ENCODE measurements at places on chromosomes 1 and 21.

DNA sequence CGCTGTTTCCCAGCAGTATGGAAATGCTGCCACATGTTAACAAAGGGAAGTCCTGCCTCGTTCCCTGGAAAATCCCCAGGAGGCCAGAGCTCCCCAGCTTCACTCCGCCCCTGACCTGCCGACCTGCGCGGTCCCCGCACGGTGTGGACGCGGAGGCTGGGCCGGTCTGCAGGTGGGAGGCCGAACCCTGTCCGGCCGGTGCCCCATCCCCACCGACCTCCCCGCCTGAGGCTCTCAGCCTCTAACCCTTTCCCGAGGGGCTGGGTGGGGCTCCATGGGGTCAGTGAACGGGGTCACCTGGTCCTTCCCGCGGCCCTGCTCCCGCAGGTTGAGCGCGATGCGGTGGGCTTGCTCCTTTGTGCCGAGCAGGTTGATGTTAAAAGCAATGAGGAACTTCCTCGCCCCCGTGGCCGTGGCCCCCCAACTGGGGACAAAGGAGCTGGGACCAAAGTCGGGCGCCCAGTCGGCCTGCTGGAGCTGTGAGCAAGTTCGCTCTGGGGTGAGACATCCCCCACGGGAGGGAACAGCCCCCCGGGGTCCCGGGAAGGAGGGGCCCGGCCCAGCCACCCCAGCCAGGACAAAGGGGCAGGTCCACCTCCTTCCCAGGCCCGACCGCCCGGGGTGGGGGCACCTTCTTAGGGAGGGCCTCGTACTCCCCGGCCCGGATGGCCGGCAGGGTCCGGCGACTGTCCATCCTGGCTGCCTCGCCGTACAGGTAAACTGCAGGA is 4.0 kb downstream of the FTCD start:
- DNase-seq, result no peak

DNA sequence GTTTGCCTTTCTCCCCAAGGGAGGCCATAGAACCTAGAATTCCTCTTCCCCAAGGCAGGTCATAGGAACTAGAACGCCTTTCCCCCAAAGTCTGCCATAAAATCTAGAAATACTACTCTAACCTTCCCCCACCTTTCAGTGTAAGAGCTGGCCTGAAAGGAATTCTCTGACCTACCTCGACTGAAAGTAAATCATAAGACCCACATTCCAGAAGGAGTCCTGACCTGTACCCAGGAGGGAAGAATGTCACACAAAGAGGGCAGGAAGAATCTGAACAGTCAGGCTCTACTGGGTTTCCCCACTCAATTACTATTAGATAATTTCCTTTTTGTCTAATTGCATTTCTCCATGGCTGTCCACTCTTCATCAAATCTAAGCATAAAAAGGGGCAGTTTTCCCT is 5.7 kb upstream of the ATG4C start:
- no peak for DNase-seq

- DNase-seq, result no peak
Observed at GRCh38 chr1:77412069-77412819, 130.4 kb downstream of the AK5 start.

GRCh38 chr1:103529746-103530145 is 4.2 kb downstream of the RNPC3 start:
- no peak for DNase-seq

DNA sequence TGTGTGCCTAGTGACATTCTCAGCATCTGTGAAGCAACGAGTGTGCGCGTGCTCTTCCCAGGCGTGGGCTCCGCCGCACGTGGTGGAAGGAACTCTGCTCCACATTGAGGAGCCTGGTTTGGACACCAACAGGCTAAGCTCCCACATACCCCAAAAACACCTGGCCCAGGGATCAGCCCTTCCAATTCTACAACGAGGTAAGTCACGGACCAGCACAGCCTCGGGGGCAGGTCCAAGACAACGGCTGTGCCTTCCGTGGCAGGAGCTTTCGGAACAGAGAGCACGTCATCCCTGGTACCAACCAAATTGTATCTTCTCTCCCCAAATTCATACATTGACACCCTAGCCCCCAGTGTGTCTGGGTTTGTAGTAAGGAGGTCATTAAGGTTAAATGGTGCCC is 27.2 kb upstream of the PDE9A start:
- DNase-seq, result no peak

DNA sequence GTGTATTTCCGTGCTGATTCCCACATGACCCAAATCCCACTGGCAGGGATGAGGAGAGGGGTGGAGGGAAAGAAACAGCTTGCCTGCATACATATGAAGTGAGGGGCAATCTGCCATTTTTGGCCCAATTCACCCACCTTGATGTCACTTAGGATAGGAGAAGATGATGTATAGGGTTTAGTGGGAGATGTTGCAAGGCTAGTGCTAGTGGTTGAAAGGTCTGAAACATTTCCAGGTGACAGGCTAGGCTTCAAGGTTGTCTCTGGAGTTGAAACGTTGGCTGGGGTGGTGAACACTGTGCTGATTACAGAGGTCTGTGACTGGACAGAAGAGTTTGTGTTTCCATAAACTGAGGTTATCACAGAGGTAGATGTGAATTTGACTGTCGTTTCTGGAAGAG is 12.1 kb downstream of the CD34 start:
- no peak for DNase-seq

- DNase-seq, result no peak
Observed at GRCh38 chr1:161727256-161727924, 6.0 kb downstream of the FCRLB start.

GRCh38 chr1:112001436-112001835 is 12.0 kb upstream of the KCND3 start:
- no peak for DNase-seq

GRCh38 chr1:20123722-20124455 is 4.6 kb upstream of the PLA2G2D start:
- no peak for DNase-seq

- DNase-seq, result no peak
Observed at GRCh38 chr1:177880339-177880891, 89.4 kb downstream of the SEC16B start.

GRCh38 chr1:212482006-212482636 is 49.4 kb downstream of the NENF start:
- no peak for DNase-seq

DNA sequence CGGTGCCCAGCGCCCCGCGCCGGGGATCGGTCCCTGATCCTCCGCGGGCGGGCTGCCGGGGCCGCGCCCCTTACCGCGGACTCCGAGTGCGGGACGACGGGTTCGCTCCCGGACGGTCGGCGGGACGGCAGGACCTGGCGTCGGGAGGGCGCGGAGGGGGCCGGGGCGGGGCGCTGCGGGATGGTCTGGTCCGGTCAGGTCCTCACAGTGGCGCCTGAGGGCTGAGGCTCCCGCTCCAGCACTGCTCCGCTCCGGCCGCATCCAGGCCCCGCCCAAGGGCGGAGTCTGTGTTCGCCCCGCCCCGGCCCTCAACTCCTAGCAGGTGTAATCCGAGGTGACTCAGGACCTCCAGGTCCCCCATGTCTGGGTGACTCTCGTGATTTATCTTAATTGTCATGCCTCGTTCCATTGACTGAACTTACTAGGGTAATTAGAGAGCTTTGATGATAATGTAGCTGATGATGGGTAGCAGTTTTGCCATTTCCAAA is at the start of gene RAB3B:
Gene RAB3B, minus strand, starts transcription at position 223 of the 488 bp plus-strand sequence. CDS start 13,583 bp downstream, outside the sequence.
- peak; percentile 18 for DNase-seq

- DNase-seq, result no peak
Observed at GRCh38 chr1:234643850-234644134, 33.8 kb upstream of the IRF2BP2 start.

GRCh38 chr1:106534612-106535011 is 521.9 kb upstream of the PRMT6 start:
- DNase-seq, result no peak

DNA sequence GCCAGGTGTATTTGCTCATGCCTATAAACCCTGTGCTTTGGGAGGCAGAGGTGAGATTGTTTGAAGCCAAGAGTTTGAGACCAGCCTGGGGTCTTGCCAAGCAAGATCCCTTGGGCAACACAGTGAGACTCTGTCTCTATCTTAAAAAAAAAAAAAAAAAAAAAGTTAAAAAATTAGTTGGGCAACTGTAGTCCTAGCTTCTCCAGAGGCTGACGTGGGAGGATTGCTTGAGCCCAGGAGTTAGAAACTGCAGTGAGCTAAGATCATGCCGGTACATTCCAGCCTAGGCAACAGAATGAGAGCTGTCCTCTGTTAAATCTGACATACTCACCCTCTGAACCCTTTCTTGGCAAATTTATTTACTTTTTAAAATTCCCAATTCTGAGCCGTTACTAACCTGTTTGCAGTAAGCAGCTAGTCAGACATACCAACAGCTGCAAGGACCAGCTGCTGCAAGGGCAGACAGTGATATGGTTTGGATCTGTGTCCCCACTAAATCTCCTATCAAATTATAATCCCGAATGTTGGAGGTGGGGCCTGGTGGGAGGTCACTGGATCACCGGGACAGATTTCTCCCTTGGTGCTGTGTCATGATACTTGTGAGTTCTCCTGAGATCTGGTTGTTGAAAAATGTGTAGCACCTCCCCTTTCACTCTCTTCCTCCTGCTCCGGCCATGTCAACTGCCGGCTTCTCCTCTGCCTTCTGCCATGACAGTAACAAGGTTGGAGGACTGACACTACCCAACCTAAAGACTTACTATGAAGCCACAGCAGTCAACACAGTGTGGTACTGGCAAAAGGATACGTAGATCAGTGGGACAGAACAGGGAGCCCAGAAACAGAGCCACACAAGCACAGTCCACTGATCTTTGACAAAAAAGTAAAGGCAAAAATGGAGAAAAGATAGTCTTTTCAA is 10.6 kb downstream of the PARP1 start:
- DNase-seq, result no peak

GRCh38 chr21:18251065-18251464 is 6.4 kb downstream of the CHODL start:
- DNase-seq, result no peak

DNA sequence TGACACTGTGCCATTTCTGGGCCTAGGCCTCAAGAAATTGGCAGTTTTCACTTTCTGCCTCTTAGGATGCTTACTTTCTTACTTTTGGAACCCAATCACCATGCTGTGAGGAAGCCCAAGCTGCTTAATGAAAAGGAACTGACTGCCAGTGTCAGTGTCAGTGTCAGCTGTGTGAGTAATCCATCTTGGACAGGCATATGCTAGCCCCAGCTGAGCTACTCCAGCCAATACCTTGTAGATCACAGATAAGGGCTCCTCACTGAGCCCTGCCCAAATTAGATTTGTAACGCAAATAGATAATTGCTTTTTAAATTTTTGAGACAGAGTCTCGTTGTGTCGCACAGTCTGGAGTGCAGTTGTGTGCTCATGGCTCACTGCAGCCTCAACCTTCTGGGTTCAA is 59.6 kb downstream of the SELENOF start:
- DNase-seq, result no peak

DNA sequence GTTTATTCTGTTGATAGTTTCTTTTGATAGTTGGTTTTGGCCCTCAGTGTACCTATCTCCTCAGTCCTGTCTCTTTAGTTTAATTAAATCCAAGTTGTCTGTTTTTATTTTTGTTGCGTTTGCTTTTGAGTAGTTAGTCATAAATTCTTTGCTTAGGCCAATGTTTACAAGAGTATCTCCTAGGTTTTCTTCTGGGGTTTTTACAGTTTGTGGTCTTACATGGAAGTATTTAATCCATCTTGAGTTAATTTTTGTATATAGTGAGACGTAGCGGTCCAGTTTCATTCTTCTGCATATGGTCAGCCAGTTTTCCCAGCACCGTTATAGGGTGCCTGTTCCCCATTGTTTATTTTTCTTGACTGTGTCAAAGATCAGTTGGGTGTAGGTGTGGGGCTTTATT is 139.4 kb downstream of the POU2F1 start:
- DNase-seq, result no peak

- no peak for DNase-seq
Observed at GRCh38 chr1:112954945-112955772, 837 bp downstream of the SLC16A1 start.

DNA sequence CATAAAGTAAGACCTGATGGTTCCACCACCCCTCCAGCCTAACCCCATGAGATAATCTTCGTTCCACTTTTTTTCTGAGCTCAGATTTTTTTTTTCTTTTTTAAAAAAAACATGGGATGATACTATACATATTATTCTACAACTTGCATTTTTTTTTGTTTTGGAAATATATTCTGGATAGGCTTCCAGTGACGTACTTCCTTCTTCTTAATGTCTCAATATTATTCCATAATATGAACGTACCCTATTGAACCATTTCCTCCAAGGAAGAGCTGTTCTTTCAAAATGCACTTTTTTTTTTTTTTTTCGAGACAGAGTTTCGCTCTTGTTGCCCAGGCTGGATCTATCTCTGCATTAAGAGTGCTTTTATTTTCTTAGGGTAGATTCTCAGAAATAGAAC is 1.5 kb downstream of the EDEM3 start:
- no peak for DNase-seq

- no peak for DNase-seq
Observed at GRCh38 chr1:67889953-67890567, 56.8 kb upstream of the GNG12 start.

- no peak for DNase-seq
Observed at GRCh38 chr1:4017636-4018365, 117.7 kb upstream of the C1orf174 start.

DNA sequence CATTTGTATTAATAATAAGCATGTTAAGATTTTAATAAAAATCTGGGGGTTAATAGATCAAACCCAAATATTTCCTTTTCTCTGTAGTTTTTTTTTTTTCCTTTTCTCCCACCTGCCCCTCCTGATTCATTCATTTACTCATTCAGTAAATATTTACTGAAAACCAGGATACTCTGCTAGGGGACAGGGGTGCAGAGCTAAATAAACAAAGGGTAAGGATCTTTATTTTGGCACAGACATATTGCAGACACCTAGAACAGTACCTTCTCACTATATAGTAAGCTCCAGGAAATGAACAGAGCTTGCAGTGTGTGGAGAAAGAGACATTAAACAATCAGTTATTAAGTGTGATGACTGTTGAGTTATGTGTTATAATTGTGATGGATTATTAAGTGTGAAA is 60.9 kb downstream of the AK5 start:
- no peak for DNase-seq

GRCh38 chr1:185645686-185646085 is 88.5 kb upstream of the HMCN1 start:
- DNase-seq, result no peak

GRCh38 chr1:228415853-228416216 is 826 bp downstream of the TRIM17 start:
- no peak for DNase-seq

GRCh38 chr1:178871551-178872320 is 859 bp upstream of the ANGPTL1 start:
- DNase-seq, result no peak

GRCh38 chr1:197392541-197392940 is 124.5 kb downstream of the CRB1 start:
- DNase-seq, result no peak

- DNase-seq, result no peak
Observed at GRCh38 chr1:221782970-221783369, 41.1 kb upstream of the DUSP10 start.

GRCh38 chr1:57210881-57211280 is 213.0 kb downstream of the DAB1 start:
- DNase-seq, result no peak

DNA sequence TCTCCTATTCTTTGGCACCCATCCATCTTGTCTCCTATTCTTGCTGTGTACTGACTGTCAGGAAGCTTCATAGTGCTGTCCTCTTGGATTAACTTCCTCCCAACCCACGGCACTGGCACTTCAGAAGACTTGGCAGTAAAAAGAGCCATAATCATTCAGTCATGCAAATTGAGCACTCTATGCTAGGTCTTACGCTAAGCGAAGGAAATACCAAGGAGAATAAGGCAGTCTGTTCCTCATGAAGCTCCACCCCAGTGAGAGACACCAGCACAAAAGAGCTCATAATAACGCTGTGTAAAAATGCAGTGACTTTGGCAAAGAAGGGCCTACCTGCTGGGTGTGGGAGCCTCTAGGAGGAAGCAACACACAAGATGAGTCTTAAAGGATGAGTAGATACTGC is 67.1 kb downstream of the GFI1 start:
- DNase-seq, result no peak

Data from NCI-H1417 treated with DMSO at 0.1 percent for 48 hours (cell line).